ENCODE measurements at places on chromosomes 7 and 10.

GRCh38 chr10:69580435-69580834 is 7.2 kb upstream of the NEUROG3 start:
- no peak for DNase-seq

- DNase-seq = no peak
These were observed 106.6 kb downstream of the RAPGEF5 start for GRCh38 chr7:22250390-22250789.

DNA sequence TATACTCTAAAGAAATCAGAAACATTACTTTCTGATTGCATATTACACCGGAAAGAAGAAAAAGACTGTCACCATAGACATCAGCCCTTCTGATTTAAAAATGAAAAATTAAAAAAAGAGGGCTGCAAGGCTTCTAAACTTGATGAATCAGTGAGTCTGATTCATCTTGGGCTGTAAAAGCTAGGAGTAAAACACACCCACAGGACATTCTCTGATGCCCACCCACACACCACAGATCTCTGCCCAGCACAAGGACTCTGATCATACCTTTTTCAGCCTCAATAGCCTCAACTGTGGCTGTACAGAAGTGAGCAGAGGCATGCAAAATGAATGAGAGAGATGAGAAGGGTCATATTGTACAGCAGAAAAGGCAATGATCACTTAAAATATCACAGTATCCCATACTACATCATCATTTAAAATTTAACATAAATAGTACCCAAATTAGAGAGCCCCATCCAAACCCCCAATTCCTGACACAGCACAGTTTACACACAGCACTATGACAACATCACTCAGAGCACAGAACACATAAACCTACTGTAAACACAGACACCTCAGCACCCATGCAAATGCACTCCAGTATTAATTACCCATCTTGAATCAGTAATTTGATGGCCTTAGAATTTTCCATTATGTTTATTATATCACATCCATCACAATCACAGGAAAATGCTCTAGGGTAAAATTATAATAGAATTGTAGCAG is 6.4 kb upstream of the MSS51 start:
- no peak for DNase-seq

- DNase-seq = peak; percentile 40
These were observed 28.4 kb downstream of the BMPER start for GRCh38 chr7:33933611-33934281.

DNA sequence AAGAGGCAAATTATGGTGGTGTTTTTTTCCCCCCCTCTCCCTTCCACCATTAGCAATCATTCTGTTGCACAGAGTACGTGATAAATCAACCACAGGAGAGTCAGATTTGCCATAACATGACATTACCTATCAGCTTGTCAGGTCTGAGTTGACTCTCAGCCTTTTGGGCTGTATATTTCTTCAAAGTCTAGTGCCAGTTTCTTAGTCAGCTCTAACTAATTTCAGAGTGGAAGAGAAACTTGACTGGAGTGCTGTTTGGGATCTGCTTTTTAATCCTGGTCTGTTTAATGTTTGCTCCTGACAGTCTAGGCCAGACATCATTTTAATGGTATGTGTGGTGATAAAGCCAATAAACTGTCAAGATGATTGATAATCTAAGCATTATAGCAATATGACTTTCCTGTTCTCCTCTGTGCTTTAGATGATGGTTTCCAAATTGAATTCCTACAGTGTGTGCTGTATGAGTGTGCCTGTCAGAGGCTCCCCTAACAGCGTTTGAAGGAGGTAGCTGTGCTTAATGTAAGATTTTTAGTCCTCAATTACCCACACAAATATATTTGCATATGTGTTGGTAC is 76.9 kb downstream of the LRMDA start:
- no peak for DNase-seq

DNA sequence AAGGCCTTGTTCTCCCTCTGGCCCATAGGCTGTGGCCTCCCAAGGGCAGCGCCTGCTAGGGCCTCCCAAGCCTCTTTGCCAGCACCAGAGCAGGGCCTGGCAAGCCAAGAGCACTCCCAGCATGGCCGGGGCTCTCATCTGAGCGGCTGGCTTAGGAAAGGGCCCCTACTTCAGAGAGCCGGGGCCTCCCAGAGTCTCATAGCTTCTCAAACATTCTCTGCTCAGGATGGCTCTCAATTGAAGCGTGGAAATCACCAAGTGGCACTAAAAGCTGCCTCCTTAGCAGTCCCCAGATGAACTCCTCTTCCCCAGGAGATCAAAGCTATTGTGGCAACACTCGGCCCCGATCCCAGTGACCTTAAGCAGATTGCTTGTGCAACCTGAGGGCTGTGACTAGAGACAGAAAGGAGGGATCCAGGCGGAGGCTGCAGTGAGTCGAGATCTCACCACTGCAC is 69.4 kb downstream of the FAM53B start:
- DNase-seq = no peak

DNA sequence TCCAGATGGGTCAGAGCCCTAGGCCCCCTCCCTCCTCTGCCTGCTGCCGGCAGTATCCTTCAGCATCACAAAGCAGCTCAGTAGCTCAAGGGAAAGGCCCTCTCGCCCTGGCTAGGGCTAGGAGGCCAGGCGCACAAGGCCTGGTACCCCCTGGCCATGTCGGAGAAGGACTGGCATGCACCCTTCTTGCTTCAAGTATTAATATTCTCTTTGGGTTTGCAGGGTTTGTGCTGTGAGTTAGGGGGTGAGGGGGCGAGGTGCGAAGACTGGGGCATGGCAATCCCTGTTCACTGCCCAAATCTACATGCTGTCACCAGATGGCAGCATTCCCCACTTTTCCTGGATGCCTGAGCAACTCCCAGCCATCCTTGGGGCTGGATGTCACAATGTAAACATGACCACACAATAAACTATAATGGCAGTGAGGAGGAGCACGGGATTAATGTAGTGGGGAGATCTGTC is 105.2 kb downstream of the NEURL1 start:
- peak; percentile 42 for DNase-seq
